ENCODE measurements at places on chromosomes 5 and 9.

DNA sequence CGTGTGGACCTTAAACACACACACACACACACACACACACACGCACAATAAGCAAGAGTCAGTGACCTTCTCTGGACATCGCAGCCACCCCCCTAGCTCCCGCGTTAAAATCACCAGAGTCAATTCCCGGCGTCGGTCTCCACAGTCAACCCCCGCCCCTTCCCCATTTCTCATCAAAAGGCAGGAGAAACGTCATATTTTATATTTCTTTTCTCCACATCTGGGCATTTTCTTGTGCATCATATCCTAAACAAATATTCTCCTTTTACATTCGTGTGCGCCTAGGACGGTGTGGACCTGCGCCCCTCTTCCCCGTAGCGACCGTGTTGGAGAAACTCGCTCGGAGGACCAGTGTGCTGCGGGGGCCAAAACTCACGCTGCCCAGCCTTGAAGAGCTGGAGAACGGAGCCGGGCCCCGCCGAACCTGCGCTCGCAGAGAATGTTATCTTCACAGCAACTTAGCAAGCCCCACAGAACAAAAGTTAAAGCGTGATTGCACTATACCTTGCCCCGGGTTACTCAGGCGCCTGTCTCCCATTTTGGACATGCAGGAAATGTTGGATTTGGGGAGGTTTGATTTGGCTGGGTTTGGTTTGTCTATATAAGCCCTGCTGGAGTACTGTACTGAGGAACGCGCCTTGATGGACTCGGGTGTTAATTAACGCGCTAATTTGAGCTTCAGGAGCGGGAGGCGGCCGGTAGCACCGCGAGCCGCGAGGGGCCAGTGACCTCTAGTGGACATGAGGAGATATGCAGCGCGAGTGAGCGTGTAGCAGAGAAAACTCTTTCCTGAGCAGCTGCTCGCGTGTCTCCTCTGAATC is 192.4 kb downstream of the MEF2C start:
- H3K4me1 ChIP-seq: peaks cover 33% of the 10 kb centered on the region
- H3K27me3 ChIP-seq: peaks cover 100% of the 10 kb centered on the region
- no peaks in the 10 kb centered on the region for H3K36me3 ChIP-seq
- DNase-seq: peak; percentile 75

- H3K27me3 ChIP-seq: peaks cover 18% of the 10 kb centered on the region
- H3K4me1 ChIP-seq: peaks cover under 1% of the 10 kb centered on the region
- DNase-seq: no peak
- H3K36me3 ChIP-seq: no peaks in the 10 kb centered on the region
Observed at GRCh38 chr5:73142035-73142434, 21.7 kb downstream of the TMEM171 start.

GRCh38 chr5:37724395-37725125 is 115.3 kb downstream of the GDNF start:
- H3K4me1 ChIP-seq: peaks cover 12% of the 10 kb centered on the region
- H3K36me3 ChIP-seq: peaks cover 22% of the 10 kb centered on the region
- H3K4me3 ChIP-seq: no peak overlapping the region
- no peaks in the 10 kb centered on the region for H3K27me3 ChIP-seq
- DNase-seq: no peak

GRCh38 chr9:70133253-70134208 is 89.9 kb downstream of the MAMDC2 start:
- no peak overlapping the region for H3K4me3 ChIP-seq
- no peaks in the 10 kb centered on the region for H3K36me3 ChIP-seq
- peaks cover 5% of the 10 kb centered on the region for H3K4me1 ChIP-seq
- no peak overlapping the region for H3K27ac ChIP-seq

DNA sequence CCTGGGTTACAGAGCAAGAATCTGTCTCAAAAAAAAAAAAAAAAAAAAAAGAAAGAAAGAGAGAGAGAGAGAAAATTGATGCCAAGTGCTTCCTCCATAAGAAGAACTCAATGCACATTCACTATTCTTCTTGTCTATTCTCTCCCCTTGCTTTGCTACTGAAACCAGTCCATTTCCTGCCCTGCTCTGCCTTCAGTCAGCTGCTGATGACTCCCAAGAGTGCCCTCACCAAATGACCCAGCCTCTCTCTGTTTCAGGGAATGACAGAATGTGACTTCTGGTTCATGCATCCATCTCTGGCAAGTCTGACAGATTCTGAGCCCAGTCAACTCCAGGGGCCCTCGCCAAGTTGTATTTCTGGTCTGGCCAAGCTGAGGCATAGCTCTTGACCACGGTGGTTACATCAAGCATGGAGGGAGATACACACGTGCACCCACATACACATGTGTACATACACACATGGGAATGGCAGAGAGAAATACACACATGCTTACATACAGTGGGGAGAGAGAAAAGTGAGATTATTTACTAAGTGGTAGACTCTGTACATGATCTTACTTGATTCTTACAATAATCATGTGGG is 106.2 kb downstream of the NSG2 start:
- DNase-seq: peak; percentile 12
- peaks cover 17% of the 10 kb centered on the region for H3K4me1 ChIP-seq
- H3K36me3 ChIP-seq: peaks cover 5% of the 10 kb centered on the region
- H3K27ac ChIP-seq: peak overlapping the region; percentile 12

- no peak overlapping the region for H3K27ac ChIP-seq
- peaks cover 14% of the 10 kb centered on the region for H3K36me3 ChIP-seq
- H3K4me1 ChIP-seq: no peaks in the 10 kb centered on the region
- no peak overlapping the region for H3K4me3 ChIP-seq
- DNase-seq: no peak
Observed at GRCh38 chr9:125472562-125472925, 210.9 kb downstream of the GAPVD1 start.

DNA sequence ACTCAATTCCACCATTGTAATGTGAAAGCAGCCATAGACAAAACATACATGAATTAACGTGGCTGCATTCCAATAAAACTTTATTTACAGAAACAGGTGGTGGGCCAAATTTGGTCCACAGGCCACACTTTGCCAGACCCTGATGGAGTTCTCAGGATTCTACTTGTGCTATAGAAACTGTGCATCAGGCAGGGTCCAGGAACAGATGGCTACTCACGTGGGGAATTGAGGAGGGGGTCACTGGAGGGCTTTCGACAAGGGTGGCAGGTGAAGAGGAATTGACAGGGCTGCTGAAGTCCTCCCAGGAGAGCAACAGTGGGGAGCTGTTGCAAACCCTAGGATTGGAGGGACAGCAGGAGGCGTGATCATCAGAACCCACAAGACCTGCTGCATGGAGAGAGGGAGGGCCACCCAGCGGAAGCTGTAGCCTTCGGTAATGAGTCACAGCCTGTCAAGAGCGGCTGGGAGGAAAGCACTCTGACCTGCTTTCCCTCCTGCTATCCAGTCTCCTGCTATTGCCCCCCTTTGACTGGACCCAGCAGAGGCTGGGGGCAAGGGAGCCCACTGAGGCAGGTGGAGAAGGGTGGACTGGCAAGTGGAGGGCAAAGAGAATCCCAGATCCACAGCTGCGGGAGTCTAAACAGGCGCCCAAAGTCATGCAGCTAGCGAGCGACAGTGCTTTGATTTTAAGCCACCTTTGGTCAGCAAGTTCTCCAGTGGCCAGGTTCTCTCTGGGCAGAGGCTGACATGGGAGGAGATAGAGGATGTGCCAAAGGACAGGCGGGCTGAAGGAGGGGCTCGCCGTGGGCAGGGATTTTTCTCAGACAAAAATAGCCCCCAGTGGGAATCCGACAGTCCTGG is 138.3 kb upstream of the SMIM23 start:
- peaks cover 28% of the 10 kb centered on the region for H3K27me3 ChIP-seq
- H3K4me3 ChIP-seq: no peak overlapping the region
- H3K4me1 ChIP-seq: peaks cover 72% of the 10 kb centered on the region
- no peaks in the 10 kb centered on the region for H3K36me3 ChIP-seq
- H3K27ac ChIP-seq: no peak overlapping the region

DNA sequence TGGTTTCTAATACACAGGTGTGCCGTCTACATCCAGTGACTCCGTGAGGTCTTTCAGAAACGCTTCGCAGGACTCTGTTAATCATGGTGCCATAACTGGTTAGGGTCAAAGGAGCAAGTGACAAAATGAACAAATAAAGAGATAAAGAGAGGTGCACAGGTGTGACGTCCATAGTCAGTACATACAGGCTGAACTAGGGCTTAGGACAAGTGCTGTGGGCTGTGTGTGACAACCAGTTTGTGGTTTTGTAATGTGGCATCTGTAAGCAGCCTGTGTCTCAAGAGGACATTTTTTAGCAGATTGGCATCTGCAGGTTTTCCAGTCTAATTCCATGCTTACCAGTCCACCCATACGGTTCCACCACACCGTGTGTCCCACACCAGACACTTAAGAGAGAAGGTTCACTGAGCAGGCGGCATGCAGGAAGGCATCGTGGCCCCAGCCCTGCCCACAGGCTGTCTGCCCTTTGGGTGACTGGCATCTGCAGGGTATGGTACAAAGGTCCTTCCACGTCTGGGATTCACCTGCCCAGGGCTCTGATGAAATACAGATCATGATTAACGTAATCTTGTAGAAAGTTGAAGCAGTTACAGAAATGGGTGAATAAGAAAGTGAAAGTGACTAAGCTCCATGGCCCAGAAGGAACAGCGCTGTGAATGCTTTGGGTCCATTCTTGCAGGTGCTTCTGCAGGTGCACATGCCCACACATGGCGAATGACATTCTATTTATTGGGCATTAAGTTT is 26.9 kb downstream of the SRD5A1 start:
- H3K36me3 ChIP-seq: peaks cover 50% of the 10 kb centered on the region
- DNase-seq: no peak
- H3K27ac ChIP-seq: no peak overlapping the region
- peaks cover 4% of the 10 kb centered on the region for H3K27me3 ChIP-seq
- no peaks in the 10 kb centered on the region for H3K4me1 ChIP-seq
- no peak overlapping the region for H3K4me3 ChIP-seq

DNA sequence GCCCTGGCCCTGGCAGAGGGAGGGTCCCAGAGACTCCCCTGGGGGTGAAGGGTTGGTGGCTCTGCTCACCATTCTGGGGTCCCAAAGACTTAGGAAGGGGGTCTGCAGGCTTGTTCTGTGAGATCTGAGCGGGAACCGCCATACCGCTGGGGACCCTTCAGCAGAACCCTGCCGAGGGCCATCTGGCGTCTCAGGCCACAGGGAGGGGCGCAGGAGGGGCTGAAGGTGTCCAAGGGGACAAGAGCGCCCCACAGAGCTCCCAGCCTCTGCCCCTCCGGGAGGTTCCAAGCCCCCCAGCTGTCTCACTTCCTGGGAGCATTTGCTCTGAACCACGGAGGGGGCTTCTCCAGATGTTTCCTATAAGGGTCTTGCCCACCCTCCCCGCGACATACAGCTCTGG is 4.8 kb downstream of the FIBCD1 start:
- no peak overlapping the region for H3K4me3 ChIP-seq
- no peak overlapping the region for H3K27ac ChIP-seq
- no peaks in the 10 kb centered on the region for H3K36me3 ChIP-seq
- no peak for DNase-seq

- H3K36me3 ChIP-seq: peaks cover 9% of the 10 kb centered on the region
- H3K27ac ChIP-seq: no peak overlapping the region
- H3K4me3 ChIP-seq: no peak overlapping the region
- H3K4me1 ChIP-seq: peaks cover 13% of the 10 kb centered on the region
- H3K27me3 ChIP-seq: peaks cover 3% of the 10 kb centered on the region
- DNase-seq: no peak
Observed at GRCh38 chr9:96150324-96151227, 151.4 kb downstream of the HSD17B3 start.

DNA sequence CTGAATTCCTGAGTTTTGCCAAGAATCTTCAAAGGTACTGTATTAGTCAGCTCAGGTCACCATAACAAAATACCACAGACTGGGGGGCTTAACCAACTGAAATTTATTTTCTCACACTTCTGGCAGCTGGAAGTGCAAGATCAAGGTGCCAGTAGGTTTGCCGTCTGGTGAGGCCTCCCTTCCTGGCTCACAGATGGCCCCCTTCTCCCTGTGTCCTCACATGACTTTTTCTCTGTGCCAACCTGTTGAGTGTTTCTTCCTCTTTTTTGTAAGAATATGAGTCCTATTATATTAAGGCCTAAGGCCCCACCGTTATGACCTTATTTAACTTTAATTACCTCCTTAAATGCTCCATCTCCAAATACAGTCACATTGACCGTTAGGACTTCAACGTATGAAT is 156.1 kb upstream of the KIF2A start:
- no peaks in the 10 kb centered on the region for H3K4me1 ChIP-seq
- peaks cover 15% of the 10 kb centered on the region for H3K27me3 ChIP-seq
- H3K4me3 ChIP-seq: no peak overlapping the region
- no peak for DNase-seq
- no peaks in the 10 kb centered on the region for H3K36me3 ChIP-seq
- no peak overlapping the region for H3K27ac ChIP-seq

DNA sequence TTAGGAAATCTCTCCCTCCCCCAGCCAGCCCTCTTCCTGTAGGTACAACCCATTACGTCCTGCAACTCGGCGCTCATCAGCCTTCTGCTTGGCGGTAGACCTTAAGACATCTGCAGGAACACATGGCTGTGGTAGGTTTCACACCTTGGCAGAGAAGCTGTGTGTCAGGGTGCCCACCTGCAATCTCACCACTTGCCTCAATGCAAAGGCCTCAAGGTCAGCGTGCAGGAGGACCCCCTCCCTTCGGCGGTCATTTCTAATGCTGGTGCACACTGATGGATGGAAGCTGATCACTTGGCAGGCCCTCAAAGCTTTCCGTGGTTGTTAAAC is 67.3 kb downstream of the CRB2 start:
- DNase-seq: no peak
- H3K4me3 ChIP-seq: no peak overlapping the region
- H3K27me3 ChIP-seq: peaks cover 12% of the 10 kb centered on the region
- no peak overlapping the region for H3K27ac ChIP-seq

GRCh38 chr9:14824481-14824880 is 85.7 kb downstream of the FREM1 start:
- no peak for DNase-seq
- no peak overlapping the region for H3K4me3 ChIP-seq
- H3K27ac ChIP-seq: no peak overlapping the region
- H3K36me3 ChIP-seq: peaks cover 61% of the 10 kb centered on the region

DNA sequence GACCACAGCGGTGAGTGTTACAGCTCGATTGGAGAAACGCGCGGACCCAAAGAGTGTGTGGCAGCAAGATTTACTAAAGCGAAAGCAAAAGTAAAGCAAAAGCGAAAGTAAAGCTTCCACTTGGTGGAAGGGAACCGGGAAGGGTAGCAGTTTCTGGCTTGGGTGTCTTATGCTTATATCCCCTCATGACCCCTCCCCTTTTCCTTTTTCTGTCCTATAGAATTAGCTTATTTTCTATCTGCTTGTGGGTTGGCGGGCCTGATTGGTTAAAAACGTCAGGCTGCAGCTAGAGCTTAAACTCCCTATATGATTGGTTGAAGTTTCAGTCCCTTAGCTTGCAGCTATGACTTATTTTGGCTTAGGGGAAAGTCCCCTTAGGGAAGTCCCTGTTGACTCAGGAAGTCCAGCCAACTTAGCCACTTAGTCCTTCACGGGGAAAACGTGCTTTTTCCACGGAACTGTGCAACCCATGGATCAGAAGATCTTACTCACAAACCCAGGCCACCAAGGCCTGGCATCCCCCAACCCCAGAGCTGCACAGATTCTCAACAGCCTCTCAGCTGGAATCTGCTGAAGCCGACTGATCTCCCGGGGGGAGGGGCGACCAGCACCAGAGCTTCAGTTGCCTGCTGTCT is 114.2 kb upstream of the ADAMTS16 start:
- H3K27me3 ChIP-seq: peaks cover 10% of the 10 kb centered on the region
- H3K4me1 ChIP-seq: no peaks in the 10 kb centered on the region
- H3K36me3 ChIP-seq: no peaks in the 10 kb centered on the region
- DNase-seq: no peak

- H3K4me1 ChIP-seq: no peaks in the 10 kb centered on the region
- H3K27me3 ChIP-seq: no peaks in the 10 kb centered on the region
- H3K36me3 ChIP-seq: peaks cover 5% of the 10 kb centered on the region
- H3K27ac ChIP-seq: no peak overlapping the region
- DNase-seq: peak; percentile 28
Observed at GRCh38 chr5:56900858-56901578, 8.4 kb upstream of the SETD9 start.

All from nephron progenitor cell (in vitro differentiated cells).